ENCODE measurements at places on chromosomes 4 and X. TPM values are rescaled to one million over a fixed set of nuclear protein-coding genes. Genes with fewer than 3 reads are reported as not detected.

TSPAN7 gene
- total RNA-seq = 38.1 TPM

KLF3 gene
- 26.8 TPM for total RNA-seq

NUP62CL gene
- not detected for total RNA-seq

ARSJ gene
- 13.9 TPM for total RNA-seq

MAP3K15 gene
- total RNA-seq = under 0.01 TPM

EMCN gene
- 41.8 TPM for total RNA-seq

GLOD5 gene
- not detected for total RNA-seq

GLRA3 gene
- total RNA-seq = not detected

FGG gene
- total RNA-seq = not detected

SSX2B gene
- total RNA-seq = not detected

GAGE12E gene
- total RNA-seq = not detected

EXOC1L gene
- not detected for total RNA-seq

IL1RAPL1 gene
- 0.22 TPM for total RNA-seq

HTT-AS gene
- not detected for total RNA-seq

CCDC120 gene
- 0.44 TPM for total RNA-seq

VCX gene
- not detected for total RNA-seq

RTL5 gene
- total RNA-seq = 0.60 TPM

NPY1R gene
- total RNA-seq = not detected

DCAF12L1 gene
- total RNA-seq = not detected

KLHL34 gene
- not detected for total RNA-seq
